ENCODE measurements at places on chromosomes 4 and X.

GRCh38 chrX:12378253-12378652 is 240.0 kb downstream of the FRMPD4 start:
- no peaks in the 10 kb centered on the region for H3K4me1 ChIP-seq
- no peak for DNase-seq
- H3K27me3 ChIP-seq: peaks cover 11% of the 10 kb centered on the region
- no peak overlapping the region for H3K4me3 ChIP-seq
- H3K27ac ChIP-seq: no peak overlapping the region
- H3K36me3 ChIP-seq: no peaks in the 10 kb centered on the region

DNA sequence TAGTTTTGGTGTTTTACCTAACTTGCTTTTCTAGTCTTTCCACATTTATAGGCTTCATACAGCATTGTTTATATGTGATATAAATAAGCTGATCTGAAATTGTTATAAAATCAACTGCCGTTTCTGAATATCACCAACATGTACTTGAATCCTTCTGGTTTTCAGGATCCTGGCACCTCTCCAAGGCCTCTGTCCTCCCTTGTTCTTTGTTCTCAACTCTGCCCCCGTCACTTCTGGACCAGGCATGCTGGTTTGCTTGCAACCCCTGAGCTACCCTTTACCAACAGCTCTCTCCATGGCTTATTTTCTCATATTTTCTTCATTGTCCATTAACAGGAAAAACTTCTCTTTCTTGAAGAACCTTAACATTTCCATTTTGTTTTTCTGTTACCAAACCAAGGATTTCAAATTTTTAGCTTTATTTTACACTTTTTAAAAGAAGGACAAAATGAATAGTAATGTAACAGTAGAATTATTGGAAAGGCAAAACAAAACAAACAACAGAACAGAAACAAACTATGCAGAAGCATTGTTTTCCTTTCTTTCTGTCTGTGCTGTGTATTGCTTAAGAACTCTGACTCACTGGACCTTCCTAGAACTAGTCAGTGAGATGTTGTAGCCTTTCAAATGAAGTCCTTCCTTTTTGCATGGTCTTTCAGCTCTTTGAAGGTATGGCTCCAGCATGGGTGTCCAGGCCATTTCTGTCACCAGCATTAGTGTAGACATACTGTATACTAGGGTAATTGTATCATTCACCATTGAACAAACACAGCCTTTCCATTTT is 44.8 kb downstream of the BANK1 start:
- no peak for DNase-seq
- H3K27me3 ChIP-seq: peaks cover 5% of the 10 kb centered on the region
- no peak overlapping the region for H3K4me3 ChIP-seq
- no peaks in the 10 kb centered on the region for H3K36me3 ChIP-seq

DNA sequence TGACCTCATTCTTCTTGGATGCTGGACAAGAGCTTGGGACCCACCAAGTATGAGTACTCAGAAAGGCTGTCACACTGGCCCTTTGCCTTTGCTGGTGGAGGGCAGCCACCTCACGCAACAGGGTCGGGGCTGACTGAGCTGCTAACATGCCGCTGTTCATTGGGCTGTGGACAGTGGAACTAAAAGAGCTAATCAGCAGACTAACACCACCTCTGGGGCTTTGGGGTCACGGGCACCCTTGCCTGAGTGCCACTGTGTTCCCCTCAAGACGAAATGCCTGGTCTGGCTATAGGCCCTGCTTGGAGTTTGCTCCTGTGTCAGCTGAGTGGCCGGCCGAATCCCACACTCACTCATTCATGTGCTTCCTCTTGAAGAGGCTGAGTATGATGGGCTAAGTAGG is 559.6 kb downstream of the SPRY1 start:
- no peaks in the 10 kb centered on the region for H3K36me3 ChIP-seq
- H3K4me3 ChIP-seq: no peak overlapping the region
- no peaks in the 10 kb centered on the region for H3K27me3 ChIP-seq
- no peak overlapping the region for H3K27ac ChIP-seq

- H3K36me3 ChIP-seq: peaks cover 9% of the 10 kb centered on the region
- no peak for DNase-seq
- H3K4me1 ChIP-seq: no peaks in the 10 kb centered on the region
- H3K27me3 ChIP-seq: no peaks in the 10 kb centered on the region
- no peak overlapping the region for H3K4me3 ChIP-seq
Measured at GRCh38 chr4:174314770-174315169, 31.1 kb downstream of the CEP44 start.

DNA sequence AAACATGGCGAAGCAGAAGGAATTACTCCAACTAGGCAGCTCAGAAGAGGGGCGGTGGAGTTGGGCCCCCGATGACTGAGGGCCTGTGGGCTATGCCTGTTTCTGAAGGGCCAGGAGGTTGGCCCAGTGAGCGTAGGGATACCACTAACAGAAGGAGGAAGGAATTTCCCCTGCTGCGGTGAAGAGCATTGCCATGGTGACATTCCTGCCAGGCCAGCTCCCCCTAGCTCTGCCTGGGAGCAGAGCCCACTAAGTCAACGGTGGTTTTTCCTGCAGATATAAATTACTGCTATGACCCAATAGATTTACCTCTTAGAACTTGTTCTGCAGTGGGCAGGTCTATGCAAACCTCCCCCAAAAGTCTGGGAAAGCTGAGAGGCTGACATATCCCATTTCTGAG is 28.9 kb upstream of the HMX1 start:
- DNase-seq: no peak
- no peaks in the 10 kb centered on the region for H3K27me3 ChIP-seq
- no peak overlapping the region for H3K4me3 ChIP-seq
- no peak overlapping the region for H3K27ac ChIP-seq
- H3K36me3 ChIP-seq: no peaks in the 10 kb centered on the region
- no peaks in the 10 kb centered on the region for H3K4me1 ChIP-seq

DNA sequence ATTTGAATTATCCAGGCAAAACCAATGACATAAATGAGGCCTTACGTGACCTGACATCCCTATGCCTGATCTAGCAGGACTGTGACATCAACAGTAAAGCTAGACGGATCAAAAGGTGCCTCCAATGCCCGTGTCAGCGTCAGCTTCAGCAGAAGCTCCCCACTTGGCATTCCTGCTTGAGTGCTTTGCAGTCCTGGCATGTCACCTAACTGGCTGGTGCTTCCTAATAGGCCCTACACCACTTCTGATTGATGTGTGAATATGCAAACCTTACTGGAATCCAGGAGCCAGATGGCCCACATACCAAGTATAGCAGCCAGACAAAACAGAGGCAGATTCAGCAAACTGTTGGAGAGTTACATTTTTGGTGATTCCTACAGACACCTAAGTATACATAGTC is 224.2 kb downstream of the DMD start:
- no peak for DNase-seq
- no peak overlapping the region for H3K27ac ChIP-seq
- H3K36me3 ChIP-seq: no peaks in the 10 kb centered on the region
- no peaks in the 10 kb centered on the region for H3K4me1 ChIP-seq

All from activated T-cell treated with anti-CD3 and anti-CD28 coated beads, Interleukin-2, amount 50 U/mL, for 72 hours (primary cell).